ENCODE measurements at places on chromosomes 16 and 17.

DNA sequence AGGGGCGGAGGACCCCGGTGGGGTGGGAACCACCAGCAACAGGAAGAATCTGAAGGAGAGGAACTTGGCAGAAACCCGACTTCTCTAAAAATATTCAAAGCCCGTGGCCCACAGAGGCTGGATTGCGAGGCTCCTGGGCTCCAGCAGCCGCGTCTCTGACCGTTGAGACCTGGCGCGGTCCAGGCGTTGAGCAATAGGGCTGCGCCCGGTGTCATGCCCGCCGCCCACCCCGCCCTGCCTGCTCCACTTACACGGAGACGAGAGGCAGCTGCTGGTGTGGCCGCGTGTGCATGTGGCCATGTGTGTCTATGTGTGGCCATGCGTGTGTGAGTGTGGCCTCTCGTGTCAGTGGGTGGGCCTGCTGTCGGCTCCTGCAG, 83.6 kb downstream of the IRF8 start:
- no peak for DNase-seq

DNA sequence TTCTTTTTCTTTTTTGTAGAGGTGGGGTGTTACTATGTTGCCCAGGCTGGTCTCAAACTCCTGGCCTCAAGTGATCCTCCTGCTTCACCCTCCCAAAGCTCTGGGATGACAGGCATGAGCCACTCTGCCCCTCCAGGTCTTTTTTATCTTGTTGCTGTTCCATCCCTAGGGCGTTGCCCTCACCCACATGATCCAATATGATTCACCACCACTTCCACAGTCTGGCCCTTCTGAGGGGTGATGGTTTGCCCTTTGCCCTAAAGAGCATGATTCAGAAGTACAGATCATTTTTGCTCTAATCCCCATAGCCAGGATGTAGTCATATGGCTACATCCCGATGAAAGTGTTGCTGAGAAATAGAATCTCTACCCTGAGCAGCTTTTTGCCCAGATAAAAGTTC, 18.8 kb downstream of the STX4 start:
- DNase-seq = no peak

DNA sequence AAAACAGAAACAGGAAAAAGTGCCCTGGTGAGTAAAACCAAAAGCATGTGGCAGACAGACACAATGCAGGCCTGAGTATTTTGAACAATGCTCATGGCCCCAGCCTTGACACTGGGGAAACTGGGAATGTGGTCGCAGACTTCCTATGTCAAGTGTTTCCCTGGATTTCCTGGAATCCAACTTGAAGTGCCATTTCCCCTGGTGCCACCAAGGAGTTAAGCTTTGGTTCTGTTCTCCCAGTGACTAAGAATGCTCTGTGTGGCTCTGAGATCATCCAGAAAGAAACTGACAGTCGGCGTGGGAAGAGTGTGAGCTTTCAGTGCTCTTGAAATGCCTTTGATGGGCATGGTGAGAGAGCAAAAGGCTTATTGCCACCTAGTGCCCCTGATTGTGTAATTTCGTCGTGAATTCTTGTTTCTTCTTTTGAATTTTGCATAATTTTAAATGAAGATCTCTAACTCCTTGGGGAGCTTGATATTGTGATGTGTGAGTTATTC, 96.0 kb downstream of the YPEL2 start:
- no peak for DNase-seq

- no peak for DNase-seq
These were observed 3.1 kb downstream of the SPPL2C start for GRCh38 chr17:45847747-45848146.

DNA sequence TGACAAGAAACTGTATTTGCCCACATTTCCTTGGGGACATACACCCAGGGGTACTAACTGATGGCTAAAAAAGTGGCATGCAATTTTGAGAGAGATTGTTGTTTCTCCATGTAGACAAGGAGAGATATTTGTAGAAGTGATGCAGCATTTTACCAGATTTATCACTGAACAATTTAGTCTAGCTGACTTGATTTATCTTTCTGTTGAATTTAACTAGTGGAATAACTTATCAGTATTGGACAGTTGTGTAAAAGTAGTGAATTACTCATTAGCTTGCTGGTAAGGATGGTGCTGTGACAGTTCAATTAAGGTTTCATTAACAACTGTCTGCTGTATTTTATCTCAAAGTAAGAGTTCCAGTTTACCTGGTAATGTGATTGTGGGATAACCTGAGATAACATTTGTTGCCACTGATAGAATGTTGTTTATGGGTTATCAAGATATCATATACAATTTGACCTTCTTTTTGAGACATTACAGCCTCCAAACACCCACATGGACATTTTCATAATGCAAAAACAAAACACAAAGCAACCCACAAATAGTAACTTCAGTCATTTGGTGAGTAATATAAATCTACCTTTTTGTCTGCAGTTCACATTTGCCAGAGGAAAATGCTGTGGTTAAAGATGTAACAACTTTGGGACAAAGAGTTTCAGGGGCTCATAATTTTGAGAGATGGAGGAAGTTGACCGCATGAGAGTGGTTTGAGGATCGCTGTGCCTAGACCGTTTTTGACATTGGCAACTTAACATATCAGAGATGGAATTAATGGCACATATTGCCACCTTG, 3.8 kb downstream of the NLK start:
- no peak for DNase-seq

- no peak for DNase-seq
These were observed 155.5 kb downstream of the PMP22 start for GRCh38 chr17:15109608-15110007.

Measured in GM18507 (cell line).